ENCODE measurements at places on chromosomes 6 and 20.

- DNase-seq: no peak
Observed at GRCh38 chr6:22716721-22717120, 147.4 kb downstream of the HDGFL1 start.

- DNase-seq: no peak
Observed at GRCh38 chr6:157272372-157272771, 50.9 kb downstream of the TMEM242 start.

DNA sequence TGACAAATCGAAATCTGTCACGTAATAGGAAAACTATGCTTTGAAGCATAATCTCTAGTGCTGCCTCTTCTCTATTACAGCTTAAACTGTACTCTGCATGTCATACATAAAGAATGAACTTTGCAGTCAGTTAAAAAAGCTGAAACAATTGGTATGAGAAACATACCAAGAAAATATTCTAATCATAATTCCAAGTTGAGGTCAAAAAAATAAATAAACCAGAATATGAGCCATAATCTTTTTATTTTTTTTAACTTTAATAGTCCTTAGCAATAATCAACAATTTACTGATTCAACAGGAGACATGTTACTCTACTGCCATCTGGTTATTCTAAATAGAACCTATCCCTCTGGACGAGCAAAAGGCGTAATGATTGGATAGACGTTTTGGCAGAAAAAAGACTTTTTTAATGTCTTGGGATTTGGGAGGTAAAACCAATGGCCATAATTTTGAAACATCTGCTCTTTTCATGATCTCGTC is 224.4 kb upstream of the FLRT3 start:
- DNase-seq: no peak

- no peak for DNase-seq
Observed at GRCh38 chr20:35307666-35308653, 15.7 kb upstream of the FAM83C start.

DNA sequence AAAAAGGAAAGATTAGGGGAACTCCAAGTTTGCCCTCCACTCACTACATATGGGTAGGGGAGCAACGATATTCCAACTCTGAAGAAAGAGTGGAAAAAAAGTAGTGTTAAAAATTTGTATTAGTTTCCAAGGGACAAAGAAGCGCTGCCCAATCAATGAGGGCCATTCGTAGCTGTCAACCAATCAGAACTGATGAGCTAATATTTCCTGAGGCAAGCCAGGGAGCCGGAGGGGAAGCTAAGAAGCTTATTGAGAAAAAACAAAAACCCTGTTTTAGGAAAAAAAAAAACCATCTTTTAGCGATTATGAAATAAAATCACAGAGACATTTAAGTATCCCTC is 59.5 kb downstream of the TRIM38 start:
- DNase-seq: peak; percentile 19
